ENCODE measurements at places on chromosomes 7 and 10. TPM values are rescaled to one million over a fixed set of nuclear protein-coding genes. Genes with fewer than 3 reads are reported as not detected.
A peak's percentile ranks its signal among the peaks of the same experiment; 100 is the strongest.

GRCh38 chr7:21526448-21526847 lies 16.4 kb upstream of the DNAH11 start:
- ATAC-seq: no peak

The NUTM2E gene
- 0.24 TPM for total RNA-seq

DNA sequence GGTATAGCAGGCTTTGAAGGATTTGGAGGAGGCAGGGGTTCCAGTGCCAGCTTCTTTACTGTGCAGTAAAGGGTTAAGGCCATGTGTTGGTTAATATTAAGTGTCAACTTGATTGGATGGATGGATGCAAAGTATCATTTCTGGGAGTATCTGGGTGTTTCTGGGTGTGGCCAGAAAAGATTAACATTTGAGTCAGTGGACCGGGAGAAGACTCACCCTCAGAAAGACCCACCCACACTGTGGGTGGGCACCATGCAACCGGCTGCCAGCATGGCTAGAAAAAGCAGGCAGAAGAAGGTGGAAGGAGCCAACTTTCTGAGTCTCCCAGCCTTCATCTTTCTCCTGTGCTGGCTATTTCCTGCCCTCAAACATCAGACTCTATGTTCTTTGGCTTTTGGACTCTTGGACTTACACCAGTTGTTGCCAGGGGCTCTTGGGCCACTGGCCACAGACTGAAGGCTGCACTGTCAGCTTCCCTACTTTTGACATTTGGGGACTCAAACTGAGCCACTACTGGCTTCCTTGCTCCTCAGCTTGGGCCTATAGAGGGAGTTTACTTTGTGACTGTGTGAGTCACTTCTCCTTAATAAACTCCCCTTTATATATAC lies 6.8 kb upstream of the TRUB1 start:
- ATAC-seq: peak; percentile 79

DNA sequence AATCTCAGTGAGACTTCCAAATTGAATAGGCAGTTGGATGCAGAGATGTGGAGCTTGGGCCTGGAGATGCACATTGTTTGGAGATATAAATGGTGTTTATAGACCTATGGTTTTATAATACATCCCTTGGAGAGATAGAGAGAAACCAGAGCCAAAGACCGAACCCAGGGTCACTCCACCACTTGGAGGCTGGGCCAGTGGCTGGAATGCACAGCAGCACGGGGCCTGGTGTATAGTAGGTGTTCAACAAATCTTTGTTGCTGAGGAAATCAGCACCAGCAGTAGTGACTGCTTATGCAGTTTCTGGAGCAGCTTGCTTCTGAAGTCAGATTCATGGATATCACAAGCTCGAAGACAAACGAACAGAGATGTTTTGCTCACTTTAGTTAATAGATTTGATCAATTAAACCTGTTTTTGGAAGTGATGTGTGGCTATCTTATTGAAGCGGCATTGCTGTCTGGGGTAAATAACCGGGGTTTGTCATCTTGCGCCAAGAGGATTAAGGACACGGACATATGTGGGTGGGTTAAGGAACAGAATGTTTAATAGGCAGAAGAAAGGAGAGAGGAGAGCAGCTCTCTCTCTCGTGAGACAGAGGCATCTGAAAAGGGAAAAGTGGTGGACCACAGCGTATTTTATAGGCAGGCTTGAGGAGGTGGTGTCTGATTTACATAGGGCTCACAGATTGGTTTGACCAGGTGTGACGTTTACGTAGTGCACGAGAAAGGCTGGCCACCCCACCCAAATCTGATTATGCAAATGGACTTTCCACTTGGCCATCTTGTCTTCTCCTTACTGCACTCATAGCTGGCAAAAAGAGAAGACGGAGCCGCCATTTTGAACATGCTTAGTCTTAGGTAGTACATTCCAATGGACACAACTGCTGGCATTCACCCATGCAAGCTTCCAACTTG lies 11.1 kb downstream of the RBP4 start:
- no peak for ATAC-seq

GRCh38 chr10:88037623-88038022 lies 174.2 kb downstream of the PTEN start:
- no peak for ATAC-seq

The CCL26 gene
- total RNA-seq: not detected

DNA sequence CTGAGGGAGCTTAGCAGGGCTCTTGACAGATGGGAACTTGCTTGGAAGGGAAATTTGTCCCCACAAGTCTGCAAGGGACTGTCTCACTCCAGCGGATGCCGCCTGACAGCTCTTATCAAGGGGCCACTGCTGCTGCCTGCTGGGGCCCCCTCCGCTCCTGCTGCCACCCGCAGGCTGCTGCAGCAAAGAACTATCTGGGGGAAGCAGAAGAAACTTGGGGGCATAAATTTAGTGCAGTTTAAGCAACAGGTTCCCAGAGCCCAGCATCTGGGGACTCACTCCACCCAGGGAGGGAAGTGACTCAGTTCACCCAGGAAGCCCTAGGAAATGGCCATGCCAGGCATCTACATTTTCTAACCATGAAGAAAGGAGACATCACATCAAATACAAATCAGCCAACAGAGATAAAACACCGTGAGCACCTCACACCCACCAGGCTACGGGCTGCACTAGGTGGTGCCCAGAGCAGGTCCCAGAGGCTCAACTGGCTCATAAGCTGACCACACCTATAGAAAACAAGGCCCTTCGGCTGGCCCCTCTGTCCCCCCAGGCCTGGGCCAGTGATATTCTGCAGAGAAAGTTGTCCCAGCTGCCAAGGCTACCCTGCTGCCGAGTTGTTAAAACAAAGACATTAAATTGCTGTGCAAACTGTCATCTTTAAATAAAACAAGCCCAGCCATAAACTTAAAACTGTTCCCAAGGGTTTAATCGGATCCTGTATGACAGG lies 3.7 kb downstream of the RGS10 start:
- no peak for ATAC-seq

GRCh38 chr10:91495402-91495801 lies 85.3 kb downstream of the HECTD2 start:
- ATAC-seq: no peak

GRCh38 chr7:149071182-149071635 lies 19.3 kb downstream of the ZNF786 start:
- no peak for ATAC-seq

- ATAC-seq: no peak
Observed at GRCh38 chr10:33524966-33525365, 190.5 kb upstream of the NRP1 start.

GRCh38 chr7:139725858-139726484 lies 51.8 kb downstream of the HIPK2 start:
- no peak for ATAC-seq

The GPR85 gene
- 19.5 TPM for total RNA-seq

DNA sequence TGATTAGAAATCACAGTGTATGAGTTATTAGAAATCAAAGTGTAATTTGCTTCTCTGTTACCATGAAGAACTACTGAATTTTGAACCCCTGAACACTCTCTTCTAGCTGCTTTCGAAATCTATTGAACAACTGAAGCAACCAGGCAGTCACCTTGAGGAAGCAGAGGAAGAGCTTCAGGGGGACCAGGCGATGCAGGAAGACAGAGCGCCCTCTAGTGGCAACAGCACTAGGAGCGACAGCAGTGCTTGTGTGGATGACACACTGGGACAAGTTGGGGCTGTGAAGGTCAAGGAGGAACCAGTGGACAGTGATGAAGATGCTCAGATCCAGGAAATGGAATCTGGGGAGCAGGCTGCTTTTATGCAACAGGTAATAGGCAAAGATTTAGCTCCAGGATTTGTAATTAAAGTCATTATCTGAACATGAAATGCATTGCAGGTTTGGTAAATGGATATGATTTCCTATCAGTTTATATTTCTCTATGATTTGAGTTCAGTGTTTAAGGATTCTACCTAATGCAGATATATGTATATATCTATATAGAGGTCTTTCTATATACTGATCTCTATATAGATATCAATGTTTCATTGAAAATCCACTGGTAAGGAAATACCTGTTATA lies 170.7 kb downstream of the HDAC9 start:
- peak; percentile 81 for ATAC-seq

DNA sequence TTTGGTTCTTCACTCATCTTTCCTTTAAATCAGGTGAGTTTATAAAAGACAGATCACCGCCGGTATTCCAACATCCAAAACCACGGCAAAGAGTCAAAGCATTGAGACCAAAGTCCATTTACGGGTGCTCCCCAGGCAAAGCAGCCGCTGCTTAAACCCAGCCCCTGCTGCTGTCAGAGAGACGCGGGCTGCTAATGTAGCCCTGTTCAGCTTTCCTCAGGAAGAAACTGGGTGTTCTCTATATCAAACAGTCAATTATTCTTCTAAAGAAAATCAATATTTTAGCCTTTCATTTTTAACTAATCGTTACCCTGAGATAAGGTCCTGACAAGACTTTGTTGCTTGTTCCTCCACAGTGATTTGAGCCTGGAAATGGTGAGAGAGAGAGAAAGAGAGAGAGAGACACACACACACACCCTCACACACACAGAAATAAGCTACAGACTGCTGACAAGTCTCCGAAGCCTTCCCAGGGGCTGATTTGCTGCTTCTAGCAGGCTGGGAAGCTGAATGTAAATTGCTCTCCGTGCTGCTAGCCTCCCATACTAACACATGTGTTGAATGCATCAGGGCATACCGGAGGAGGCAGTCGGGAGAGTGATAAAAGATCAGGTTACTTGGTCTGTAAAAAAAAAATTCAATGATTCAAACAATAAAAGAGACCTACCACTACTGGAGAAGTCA lies 183.0 kb upstream of the ANK3 start:
- ATAC-seq: peak; percentile 90

GRCh38 chr10:6794441-6794840 lies 214.4 kb upstream of the PRKCQ start:
- no peak for ATAC-seq

GRCh38 chr7:139396323-139396951 lies 36.7 kb downstream of the LUC7L2 start:
- ATAC-seq: no peak

DNA sequence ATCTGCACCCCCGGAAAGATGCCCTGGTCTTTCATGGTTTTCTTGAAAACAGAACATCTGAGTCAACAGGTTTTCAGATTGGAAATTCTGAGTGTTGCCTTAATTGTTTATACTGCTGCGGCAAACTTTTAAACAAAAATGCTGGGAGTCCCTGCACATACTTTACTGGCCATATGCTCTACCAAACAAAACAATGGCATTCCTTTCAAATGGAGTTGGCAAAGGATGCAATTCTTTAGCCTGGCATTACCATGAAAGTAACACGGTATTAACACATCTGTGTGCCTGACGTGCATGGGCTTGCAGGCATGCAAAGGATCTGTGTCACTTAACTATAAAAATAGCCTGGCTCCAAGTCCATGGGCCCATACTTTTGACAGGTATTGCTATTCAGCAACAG lies 4.2 kb downstream of the INHBA start:
- no peak for ATAC-seq

DNA sequence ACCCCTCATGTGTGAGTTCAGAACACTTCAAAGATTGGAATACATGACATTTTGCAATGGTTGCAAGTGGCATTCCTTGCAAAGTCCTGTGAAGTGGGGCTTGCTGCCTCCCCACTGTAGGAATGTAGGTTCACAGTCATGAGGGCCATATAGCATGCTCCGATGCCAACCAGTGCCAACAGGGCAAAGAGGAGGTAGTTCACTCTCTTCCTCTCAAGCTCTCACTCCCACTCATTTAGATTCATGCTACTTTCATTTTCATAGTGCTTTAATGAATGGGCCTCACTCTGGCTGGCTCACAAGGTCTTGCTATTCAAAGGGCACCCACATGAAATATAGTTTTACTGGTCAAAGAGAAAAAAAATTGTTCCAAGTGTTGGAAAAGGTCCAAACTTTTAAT lies 169.9 kb upstream of the AOAH start:
- ATAC-seq: no peak

DNA sequence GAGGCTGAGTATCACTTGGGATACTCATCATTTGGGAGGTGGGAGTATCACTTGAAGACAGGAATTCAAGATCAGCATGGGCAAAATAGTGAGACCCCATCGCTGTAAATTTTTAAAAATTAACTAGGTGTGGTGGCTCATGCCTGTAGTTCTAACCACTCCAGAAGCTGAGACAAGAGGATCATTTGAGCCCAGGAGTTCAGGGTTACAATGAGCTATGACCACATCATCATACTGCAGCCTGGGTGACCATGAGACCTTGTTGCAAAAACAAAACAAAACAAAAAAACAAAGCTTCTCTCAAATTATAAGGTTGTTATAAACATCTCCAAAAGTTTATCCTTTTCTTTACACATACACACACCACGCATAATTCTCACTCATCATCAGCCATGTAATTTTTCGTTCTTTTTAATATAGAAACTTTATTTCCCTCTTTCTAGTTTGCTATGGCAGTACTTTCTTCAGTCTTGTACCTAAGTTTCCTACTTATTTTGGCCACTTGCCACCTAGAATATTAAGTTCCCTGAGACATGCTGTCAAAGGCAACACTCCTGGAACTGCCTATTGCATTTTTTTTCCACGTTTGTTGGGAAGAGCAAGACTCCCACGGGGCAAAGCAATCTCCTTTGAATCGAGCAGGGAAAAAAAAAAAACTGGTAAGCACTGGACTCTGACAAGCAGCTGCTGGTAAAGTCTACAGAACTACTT lies 37.1 kb downstream of the SKIDA1 start:
- ATAC-seq: peak; percentile 53

DNA sequence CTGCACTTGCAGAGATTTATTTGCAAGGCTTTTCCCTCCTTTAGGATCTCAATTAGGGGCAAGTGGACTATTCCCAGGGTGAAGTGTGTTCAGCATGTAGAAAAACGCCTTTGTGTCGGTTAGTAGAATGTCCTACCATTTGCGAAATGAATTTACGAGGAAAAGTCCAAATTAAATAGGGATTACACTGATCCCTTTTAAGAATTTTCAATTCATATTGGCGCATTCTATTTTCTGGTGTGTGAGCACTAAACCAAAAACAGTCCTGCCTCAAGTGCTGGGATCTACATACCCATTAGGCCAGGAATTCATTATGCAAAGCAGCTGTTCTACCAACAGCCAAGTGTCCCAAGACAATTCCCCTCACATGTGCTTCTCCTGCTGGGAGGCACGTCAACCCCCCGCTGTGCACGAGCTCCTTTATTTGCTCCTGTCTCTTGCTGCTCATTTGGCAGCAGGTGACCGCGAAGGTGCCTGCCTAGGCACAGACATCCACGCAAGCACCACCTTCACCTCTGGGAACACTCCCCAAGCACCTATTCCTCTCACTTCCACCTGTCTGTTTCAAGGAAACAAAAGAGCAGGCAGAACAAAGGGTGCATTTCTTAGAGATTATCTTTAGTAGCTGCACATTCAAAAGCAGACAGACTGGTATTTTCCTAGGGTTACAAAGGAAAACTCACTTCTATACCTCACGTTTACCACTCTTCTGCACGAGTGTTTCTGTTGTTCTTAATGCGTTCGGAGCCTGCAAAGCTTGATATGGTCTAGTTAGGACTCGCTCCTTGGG lies 134.6 kb upstream of the FGFR2 start:
- peak; percentile 38 for ATAC-seq

DNA sequence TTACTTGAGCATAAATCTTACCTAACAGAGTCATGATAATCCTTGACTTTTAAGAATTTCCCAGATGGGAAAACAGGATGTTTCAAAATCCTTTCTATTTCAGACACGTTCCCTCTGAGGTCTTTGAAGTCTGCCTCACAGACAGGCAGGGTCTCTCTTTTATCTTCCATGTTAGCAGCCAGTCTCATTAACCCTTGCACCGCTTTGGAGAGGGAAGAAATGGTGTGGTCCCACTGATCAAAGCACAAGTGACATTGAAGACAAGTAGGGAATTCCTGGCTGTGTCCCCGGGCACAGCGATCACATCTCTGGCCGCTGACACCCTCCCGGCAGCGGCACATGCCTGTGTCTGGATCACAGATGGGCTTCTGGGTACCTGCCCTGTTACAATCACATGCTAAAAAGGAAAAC lies 52.7 kb upstream of the LAMB1 start:
- ATAC-seq: no peak

- ATAC-seq: no peak
Observed at GRCh38 chr10:95697429-95697828, 3.7 kb upstream of the TCTN3 start.

The FRAT1 gene
- 4.4 TPM for total RNA-seq

Data from motor neuron (in vitro differentiated cells).